Endothelial cell of umbilical vein (primary cell): ENCODE measurements at places on chromosomes 3 and 15. TPM values are rescaled to one million over a fixed set of nuclear protein-coding genes. Genes with fewer than 3 reads are reported as not detected.

Gene CNTN4
- not detected in 2 replicates for total RNA-seq

Gene ARGFX
- total RNA-seq = not detected in 2 replicates

Gene CLDN18
- total RNA-seq = not detected in 2 replicates

Gene SYNPR
- not detected in 2 replicates for total RNA-seq

Gene DUOX2
- total RNA-seq = not detected in 2 replicates

Gene ISG20
- 5.4 and 6.4 TPM in 2 replicates for total RNA-seq

Gene LRRN1
- total RNA-seq = not detected in 2 replicates

Gene CSTA
- not detected in 2 replicates for total RNA-seq

Gene SLCO2A1
- 1.4 and 2.7 TPM in 2 replicates for total RNA-seq

Gene SRGAP3
- total RNA-seq = not detected in 2 replicates

Gene SCAANT1
- total RNA-seq = not detected in 2 replicates

Gene PLCL2
- total RNA-seq = 9.6 and 10.7 TPM in 2 replicates

Gene ALG1L2
- total RNA-seq = not detected in 2 replicates

Gene SOX14
- total RNA-seq = not detected in 2 replicates

Gene ANKRD63
- total RNA-seq = not detected in 2 replicates

Gene CHDH
- total RNA-seq = 0.04 and 0.46 TPM in 2 replicates

Gene INSYN1
- total RNA-seq = 0.58 TPM in 1 of 2 replicates, not detected in the other

Gene EXOSC7
- total RNA-seq = 44.5 and 46.2 TPM in 2 replicates

Gene MYH15
- total RNA-seq = 0.14 and 0.27 TPM in 2 replicates

Gene MNS1
- total RNA-seq = 2.3 and 2.6 TPM in 2 replicates

Gene NBEAL2
- 84.7 and 90.1 TPM in 2 replicates for total RNA-seq

Gene SLC12A1
- not detected in 2 replicates for total RNA-seq

Gene DLEC1
- not detected in 2 replicates for total RNA-seq

Gene ZCWPW2
- total RNA-seq = 0.40 TPM in 1 of 2 replicates, not detected in the other

Gene RSRC1
- 24.8 and 25.4 TPM in 2 replicates for total RNA-seq

Gene IGDCC3
- not detected in 2 replicates for total RNA-seq

Gene DUOX1
- not detected in 2 replicates for total RNA-seq

Gene C2CD4A
- 0.46 and 1.1 TPM in 2 replicates for total RNA-seq

Gene SCAPER
- total RNA-seq = 11.2 and 12.7 TPM in 2 replicates

Gene SCG5
- 2.1 and 3.3 TPM in 2 replicates for total RNA-seq

Gene LARP6
- 16.9 and 25.2 TPM in 2 replicates for total RNA-seq

Gene ACOX2
- 1.5 and 2.1 TPM in 2 replicates for total RNA-seq

Gene ADAMTS17
- total RNA-seq = not detected in 2 replicates

Gene CLDN16
- not detected in 2 replicates for total RNA-seq

Gene POLQ
- 9.5 and 10.8 TPM in 2 replicates for total RNA-seq

Gene RTP1
- not detected in 2 replicates for total RNA-seq

Gene RYR3
- not detected in 2 replicates for total RNA-seq

Gene IL5RA
- not detected in 2 replicates for total RNA-seq

Gene ERICH6
- not detected in 2 replicates for total RNA-seq

Gene RETNLB
- not detected in 2 replicates for total RNA-seq
